Cortex of kidney (tissue), 1 donor: ENCODE measurements at places on chromosomes 5 and 9.

DNA sequence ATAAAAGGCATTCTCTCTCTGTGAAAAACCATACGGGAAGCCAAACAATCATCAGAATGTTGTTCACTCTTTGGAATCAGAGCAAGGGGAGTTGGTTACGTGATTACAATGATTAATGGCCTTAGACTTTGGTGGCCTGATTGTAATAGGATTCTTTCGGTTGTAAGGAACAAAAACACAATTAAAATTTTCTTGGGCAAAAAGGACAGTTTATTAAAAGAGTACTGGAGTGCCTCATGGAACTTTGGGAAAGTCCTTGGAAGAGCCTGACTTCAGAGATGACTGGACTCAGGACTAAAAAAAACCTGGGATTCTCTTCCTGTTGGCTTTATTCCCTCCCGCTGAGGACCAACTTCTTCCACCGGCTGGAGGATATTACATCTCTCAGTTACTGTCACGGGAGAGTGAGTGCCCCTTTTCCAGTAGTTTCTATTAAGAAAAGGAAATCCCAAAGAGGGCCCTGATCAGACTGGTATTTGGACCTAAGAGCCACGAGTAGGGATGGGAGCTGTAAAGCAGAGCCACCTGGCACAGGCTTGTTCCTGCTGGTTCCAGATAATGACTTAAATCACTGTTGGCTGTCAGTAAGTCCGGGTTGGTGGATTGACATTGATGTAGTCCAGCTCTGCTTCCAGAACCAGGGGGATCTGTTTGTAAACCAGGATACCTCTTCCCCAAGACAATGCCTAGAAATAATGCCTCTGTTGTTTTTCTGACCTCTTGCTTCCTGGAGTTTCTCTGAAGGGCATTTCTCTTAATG is 53.9 kb downstream of the CFAP95 start:
- no peak for DNase-seq

DNA sequence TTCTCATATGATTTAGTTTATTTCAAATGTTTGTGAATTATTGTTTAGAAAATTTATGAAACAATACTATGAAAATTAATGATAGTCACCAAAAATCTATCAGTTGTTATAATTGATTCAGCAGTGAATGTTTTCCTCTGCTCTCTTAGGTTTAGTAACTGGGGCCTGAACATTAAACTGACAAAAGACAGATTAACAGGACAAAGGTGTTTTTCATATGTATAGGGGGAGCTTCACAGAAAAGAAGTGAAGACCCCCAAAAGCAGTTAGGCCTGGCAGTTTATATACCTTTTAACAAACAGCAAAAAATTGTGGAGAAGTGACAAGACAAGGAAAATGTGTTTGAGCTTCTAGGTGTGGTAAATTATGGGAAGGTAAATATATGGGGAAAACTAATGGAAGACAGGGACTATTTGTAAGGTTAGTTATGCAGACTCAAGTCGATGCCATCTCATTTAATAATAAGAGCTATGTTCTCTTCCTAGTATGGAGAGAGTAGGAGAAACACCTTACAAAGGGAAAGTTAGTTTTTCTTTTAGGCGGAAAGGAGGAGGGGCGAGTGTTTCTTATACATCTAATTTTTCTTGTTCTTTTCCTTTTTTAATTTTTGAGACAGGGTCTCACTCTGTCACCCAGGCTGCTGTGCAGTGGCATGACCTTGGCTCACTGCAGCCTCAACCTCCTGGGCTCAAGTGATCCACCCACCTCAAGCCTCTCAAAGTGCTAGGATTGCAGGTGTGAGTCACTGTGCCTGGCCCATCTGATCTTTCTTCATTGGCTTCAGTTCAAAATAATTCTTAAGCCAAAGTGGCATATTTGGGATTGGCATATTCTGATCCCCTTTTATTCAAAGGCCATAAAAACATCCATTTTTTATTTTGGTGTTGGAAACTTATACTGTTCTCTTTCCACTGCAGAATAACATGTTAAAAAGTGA is 77.8 kb downstream of the C9orf153 start:
- no peak for DNase-seq

- DNase-seq = no peak
Measured at GRCh38 chr5:116671211-116671736, 96.7 kb upstream of the SEMA6A start.

- no peak for DNase-seq
Measured at GRCh38 chr5:126852841-126853271, 75.9 kb downstream of the LMNB1 start.

DNA sequence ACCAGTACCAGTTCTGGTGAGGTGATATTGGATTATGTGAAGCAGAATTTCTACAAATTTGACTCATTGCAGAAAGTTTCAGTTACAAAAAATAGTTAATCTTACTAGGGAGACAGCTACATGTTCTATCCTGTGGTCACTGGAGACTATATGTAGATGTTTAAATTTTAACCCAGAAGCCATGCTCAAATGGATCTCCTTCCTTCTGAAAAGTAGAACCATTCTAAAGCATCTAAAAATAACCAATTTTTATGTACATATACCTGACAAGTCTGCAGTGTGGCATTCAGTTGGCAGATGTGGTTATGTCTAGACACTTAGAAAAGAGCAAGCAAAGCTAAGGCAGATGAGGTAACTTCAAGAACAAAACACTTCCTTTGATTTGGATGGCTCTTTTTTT is 65.5 kb upstream of the POU4F3 start:
- no peak for DNase-seq

DNA sequence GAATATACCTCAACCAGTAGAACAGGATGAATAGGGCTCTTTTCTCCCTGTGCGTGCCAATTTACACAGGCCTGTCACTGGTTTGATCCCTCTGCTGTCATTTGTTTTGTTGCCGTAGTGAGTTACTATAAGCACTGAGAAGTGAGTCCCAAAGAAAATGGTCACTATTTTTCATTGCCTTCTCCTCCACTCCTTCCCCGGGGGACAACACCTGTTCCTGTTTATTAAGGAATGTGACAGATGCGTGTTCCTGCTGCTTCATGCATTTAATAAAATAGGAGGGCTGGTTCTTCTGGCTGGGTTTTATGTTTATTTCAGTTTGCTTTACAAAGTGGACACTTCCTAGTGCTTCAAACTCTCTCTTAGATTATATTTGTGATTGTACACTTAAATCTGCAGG is 6.4 kb downstream of the THBS4 start:
- DNase-seq = no peak
